ENCODE measurements at places on chromosomes 2 and 18.

DNA sequence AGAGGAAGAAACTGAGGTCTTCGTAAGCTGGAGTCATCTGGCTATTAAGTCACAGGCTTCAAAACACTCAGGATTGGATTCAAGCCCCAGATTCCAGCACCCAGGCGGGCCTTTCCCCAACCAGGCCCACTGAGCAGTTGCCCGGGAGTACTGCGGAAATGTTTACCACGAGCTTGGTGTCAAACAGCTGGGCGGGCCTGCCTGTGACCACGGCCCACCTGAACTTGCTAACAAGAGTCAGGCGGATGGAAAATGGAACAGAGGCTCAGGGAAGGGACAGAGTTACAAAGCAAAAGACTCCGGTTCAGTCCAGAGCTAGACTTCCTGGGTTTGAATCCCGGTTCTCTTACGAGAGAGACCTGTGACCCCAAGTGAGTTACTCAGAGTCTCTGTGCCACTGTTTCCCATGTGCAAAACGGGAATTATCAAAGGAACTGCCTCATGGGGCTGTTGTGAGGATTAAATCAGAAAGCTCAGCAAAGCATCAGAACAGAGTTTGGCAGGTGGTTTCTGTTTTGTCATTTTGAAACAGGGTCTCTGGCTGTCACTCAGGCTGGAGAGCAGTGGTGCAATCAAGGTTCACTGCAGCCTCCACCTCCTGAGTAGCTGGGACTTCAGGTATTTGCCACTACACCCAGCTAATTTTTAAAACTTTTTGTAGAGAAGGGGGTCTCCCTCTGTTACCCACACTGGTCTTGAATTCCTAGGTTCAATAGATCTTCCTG, 49.0 kb upstream of the TFCP2L1 start:
- peak; percentile 56 for DNase-seq

- DNase-seq = no peak
These were observed 158.6 kb downstream of the PIK3C3 start for GRCh38 chr18:42113529-42114191.

- DNase-seq = no peak
These were observed 6.2 kb upstream of the EHD3 start for GRCh38 chr2:31227711-31228125.

GRCh38 chr2:98508709-98509066, 64.0 kb downstream of the INPP4A start:
- peak; percentile 80 for DNase-seq

GRCh38 chr2:128361376-128362131, 42.9 kb upstream of the HS6ST1 start:
- DNase-seq = peak; percentile 47

DNA sequence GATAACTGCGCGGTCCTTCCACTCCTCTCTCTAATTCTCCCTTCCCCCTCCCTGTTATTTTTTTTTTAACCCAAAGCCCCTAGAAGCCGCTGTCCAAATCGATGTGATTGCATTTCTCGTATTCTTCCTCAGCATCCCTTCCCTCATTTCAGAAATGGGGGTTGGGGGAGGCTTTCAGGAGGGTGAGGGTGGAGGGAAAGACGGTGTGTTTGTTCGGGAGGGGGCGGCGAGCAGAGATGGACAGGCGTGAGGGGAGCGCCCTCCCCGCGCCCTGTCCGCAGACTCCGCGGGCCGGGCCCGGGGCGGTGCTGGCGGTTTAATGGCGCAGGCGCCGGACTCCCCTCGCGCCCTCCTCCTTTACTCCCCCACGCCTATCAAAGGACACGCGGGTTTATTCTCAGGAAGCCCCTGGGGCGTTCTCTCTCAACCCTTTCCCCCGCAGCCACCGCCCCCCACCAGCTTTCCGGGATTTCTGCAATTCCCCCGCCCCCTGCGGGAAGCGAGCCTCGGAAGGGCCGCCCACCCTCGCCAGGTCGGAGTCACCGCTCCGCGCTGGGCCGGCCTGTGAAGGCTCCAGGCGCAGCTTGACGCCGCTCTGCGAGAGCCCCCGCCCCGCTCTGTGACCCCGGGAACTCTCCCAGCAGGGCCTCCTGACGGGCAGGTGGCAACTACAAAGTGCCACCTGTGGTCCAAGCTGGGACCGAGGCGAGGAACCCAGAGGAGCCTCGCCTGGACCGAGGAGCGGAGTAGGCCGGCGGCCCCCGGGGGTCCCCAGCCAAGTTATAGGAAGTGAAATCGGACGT, 981 bp downstream of the ST8SIA3 start:
- no peak for DNase-seq

Measured in activated effector memory CD4-positive, alpha-beta T cell treated with anti-CD3 and anti-CD28 coated beads, Interleukin-2, amount 50 U/mL, for 16 hours (primary cell).